ENCODE measurements at places on chromosomes 3 and 15.

DNA sequence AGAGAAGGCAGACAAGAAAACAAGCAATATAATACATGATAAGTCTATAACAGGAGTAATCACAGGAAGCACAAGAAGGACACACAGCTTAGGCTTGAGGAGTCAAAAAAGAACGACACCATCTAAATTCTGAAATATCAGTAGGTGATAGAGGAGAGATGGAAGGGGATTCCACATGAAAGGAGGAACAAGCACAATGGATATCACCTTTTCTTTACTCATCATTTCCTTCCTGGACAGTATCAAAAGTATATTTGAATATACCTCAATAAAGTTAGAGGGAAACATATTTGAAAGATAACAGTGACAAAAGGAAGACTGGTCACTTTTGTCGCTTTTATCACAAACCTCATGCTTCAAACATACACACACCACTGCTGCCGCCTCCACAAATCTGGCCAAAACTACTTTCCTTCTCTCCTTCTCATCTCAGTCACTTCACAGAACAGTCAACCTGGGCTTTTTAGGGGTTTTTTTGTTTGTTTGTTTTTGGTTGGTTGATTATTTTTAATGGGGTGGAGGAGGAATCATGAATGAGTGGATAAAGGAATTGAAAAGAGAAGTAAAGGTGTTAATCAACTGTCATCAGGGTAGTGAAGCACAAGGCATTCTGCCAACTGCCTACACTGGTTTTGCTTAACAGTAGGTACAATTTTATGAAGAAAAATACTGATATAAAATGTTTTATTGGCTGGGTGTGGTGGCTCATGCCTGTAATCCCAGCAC lies 18.5 kb downstream of the DENND4A start:
- no peak for DNase-seq

DNA sequence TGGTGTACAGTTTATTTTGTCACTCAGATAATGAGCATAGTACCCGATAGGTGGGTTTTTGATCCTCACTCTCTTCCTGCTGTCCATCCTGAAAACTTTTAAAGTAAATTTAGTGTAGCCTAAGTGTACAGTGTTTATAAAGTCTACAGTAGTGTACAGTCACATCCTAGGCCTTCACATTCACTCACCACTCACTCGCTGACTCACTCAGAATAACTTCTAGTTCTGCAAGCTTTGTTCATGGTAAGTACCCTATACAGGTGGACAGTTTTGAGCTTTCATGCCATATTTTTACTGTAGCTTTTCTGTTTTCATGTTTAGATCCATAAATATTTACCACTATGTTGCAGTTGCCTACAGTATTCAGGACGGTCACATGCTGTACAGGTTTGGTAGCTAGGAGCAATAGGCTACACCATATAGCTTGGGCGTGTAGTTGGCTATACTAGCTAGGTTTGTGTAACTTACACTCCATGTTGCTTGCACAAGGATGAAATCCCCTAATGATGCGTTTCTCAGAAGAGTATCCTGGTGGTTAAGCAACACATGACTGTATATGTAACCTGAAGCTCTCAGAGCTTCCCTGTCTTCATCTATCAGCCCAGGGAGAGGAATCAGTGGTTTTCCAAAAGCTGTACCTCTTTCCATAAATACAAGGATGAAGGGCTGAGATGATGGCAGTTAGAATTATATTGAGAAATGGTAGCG lies 87.6 kb upstream of the SLC25A26 start:
- no peak for DNase-seq

DNA sequence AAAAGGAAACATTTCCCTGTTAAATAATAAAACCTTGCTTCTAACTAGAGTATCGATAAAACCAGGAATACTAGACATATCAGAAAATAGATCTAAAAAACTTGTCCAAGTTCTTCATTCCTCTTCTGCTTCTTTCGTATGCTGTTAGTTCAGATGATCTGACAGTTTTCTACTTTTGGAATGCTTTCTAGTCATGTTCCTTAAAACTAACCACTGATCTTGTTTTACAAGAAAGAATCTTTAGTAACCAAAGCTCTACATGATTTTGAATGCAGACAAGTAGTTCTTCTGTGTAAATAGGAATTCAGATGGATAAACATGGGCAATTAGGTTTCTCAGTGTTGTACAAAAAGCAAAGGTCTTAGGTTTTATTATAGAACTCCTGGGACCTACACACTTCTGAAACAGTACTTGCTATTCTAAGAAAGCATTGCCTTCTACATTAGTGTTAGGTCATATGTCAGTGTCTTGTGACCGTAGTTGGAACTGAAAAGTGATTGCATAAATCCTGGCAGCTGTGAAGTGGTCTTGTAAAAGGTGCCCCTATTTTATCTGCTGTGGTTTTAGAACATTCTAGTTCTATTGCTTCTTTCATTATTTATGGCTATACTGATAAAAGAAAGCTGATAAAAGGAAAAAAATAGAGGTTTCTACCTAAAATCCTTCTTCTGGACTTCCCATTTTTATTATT lies 40.7 kb downstream of the SNRK start:
- no peak for DNase-seq

- DNase-seq, result no peak
Observed at GRCh38 chr15:50735156-50735555, 30.4 kb downstream of the SPPL2A start.

GRCh38 chr3:50203113-50203808 lies 1.8 kb upstream of the SLC38A3 start:
- DNase-seq, result no peak

Measured in stimulated activated CD4-positive, alpha-beta T cell treated with anti-CD3 and anti-CD28 coated beads, Interleukin-1b, Interleukin-23, amount 100 ng/mL, for 1 hour (primary cell).